Activated CD4-positive, alpha-beta T cell treated with anti-CD3 and anti-CD28 coated beads, Interleukin-2, amount 50 U/mL, for 4 hours (primary cell): ENCODE measurements at places on chromosomes 1 and 21.

GRCh38 chr1:226571893-226572292, 23.3 kb downstream of the STUM start:
- no peak for DNase-seq

DNA sequence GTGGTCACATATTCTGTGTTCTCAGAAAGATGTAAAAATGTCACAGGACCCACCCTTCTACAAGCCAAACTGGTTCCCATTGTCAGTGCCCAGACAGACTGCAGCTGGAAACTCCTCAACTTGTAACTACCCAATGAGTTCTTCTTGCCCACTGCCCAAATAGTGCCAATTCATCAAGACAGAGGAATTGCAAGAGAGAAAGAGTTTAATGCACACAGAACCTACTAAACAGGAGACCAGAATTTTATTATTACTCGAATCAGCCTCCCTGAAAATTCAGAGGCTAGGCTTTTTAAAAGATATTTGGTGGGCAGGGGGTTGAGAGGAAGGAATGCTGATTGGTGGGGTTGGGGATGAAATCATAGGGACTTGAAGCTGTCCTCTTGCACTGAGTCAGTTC, 184.1 kb downstream of the URB2 start:
- DNase-seq = no peak

DNA sequence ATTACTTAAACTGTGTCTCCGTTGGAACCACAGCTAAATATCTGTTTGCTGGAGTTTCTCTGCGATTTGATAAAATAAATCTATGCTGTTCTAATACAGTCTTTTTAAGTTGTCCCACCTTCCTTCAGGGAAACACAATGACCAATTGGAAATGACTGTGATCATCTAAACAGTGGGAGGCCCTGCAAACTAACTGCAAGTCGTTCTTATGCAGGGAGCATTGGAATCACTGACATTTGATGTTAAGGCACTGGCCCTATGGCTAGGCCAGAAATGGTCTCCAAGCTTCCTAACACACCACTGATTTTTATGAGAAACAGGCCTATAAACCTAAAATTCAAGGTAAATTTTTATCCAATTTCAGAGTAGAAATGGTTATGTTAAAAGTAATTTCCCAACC, 645.2 kb downstream of the LMO4 start:
- DNase-seq = no peak

GRCh38 chr1:182050481-182051448, 10.7 kb downstream of the ZNF648 start:
- no peak for DNase-seq

GRCh38 chr1:60470246-60470645, 396.7 kb upstream of the C1orf87 start:
- no peak for DNase-seq

GRCh38 chr1:66402194-66402593, 131.8 kb upstream of the SGIP1 start:
- no peak for DNase-seq

DNA sequence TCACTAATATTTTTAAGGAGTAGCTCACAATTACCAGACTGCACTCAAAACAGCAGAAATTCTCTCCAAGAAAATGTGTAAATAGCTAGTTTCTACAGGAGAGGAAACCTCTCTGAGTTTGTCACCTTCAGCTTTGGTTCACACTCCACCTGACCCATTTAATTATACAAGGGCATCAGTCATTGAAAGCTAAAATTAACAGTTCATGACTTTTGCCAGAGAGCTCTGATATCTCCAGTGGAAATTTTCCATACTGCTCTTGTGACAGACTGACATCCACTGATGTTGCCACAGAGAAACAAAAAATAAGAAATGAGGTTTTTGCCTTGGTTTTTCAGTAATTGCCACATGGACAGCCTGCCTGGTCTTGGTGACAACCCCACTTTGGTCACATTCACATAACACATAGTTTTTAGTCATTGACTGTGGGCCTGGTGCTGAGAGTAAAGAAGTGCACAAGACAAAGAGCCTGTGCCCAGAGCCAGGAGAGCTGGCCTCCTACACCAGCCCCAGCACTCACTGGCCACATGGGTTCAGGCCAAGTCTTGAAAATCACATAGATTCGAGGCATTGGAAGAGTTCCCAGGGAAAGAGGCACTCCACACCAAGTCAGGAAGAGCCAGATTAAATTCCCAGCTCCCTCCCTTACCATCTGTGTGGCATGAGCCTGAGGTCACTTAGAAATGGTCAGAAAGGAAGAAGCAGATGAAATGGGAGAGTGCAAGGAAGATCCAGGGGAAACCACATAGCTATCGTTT, 13.8 kb upstream of the SIM2 start:
- no peak for DNase-seq

DNA sequence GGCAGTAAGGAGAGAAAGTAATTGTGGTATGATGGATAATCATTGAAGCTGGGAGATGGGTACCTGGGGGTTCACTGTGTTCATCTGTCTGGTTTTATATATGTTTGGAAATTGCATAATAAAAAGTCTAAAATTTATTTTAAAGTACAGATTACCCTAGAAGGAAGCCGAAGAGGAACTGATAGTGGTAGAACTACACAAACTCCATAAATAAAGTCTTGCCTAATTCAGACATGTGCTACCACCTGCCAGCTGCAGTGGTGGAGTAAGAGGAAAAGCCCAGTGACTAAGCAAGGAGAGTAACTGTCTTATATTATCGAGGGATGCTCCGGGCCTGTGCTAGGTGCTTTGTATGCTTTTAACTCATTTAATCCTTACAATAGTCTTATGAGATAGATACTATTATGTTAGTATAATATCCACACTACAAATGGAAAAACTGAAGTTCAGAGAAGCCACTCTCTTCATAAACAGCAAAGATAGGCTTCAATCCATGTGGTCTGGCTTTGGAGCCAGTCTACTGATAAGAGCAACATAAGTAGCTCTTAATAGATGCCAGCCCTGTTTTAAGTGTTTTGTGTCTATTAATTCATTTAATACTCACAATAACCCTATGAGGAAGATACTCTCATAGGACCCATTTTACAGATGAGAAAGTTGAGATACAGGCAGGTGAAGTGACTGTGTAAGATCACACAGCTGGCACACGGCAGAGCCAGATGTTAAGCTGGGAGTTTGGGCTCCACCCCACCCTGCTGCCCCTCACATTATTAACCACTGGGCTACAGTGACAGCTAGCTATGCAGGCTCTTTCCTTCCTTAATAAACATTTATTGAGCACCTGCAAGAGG, 56.8 kb upstream of the HNRNPU start:
- no peak for DNase-seq

DNA sequence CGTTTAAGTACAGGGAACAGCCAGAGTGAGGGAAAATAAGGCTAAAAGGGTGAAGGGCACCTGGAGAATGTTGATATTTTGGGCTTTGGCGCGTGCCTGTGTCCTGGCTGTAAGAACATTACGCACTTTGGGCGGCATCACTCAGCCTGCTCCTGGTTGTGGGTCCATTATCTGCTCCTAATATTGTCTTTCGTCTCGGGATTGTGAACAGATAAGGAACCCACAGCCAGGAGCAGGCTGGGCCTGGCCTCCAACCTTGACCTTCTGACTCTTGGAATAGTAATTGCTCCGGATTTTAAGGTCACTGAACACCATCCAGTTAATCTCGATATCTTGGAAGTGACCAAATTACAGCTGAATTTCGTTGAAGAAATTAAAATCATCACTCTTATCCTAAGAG, 61.9 kb downstream of the TCP10L start:
- no peak for DNase-seq

DNA sequence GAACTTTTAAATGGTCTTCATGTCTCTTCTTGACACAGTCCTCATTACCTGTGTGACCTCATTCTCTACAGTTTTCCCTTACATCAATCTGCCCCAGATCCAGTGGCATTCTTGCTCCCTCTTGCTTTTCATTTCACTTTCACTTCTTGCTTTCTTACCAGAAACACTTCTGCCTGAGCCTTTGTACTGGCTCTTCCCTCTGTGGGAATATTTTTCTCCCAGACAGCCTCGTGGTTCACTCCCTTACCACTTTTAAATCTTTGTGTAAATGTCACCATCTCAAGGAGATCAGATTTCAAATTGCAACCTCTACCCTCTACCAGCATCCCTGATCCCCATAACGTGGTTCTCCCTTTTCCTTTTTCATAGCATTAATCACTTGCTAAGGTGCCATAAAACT, 73.2 kb downstream of the DISC1 start:
- no peak for DNase-seq

DNA sequence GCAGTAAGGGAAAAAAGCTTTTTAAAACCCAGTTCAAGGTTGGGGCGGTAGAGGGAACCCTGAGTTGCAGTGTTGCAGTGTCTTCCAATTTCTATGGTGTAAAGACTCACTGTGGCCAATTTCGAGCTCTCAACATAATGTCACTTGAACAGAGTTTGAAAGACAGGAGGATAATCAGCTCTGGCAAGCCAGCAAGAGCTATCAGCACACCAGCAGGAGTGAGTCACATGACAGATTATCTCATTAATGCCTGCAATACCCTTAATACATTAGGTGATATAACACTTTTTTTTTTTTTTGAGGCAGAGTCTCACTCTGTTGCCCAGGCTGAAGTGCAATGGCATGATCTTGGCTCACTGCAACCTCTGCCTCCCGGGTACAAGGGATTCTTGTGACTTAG, 22.8 kb downstream of the SLC9C2 start:
- no peak for DNase-seq
